ENCODE measurements at places on chromosomes 4 and X.

GRCh38 chr4:139282065-139282720 is 2.2 kb upstream of the MGARP start:
- no peak for DNase-seq

DNA sequence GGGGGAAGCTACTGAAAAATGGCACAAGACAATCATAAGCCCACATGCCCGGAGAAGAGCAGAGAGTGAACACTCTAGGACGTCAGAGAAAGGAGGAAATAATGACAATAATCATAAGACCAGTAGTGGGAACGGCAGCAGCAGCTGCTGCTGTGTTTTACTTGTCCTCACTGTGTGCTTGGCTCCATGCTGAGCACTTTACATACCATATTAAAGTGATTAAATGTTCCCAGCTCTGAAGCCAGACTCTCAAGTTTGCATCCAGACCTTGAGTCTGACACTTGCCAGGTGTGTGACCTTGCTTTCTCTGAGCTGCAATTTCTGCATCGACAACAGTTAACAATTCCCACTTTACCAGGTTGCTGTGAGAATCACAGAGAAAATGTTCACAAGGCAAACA is 255.4 kb downstream of the SPANXN1 start:
- no peak for DNase-seq

- no peak for DNase-seq
Observed at GRCh38 chr4:151266497-151266896, 10.5 kb upstream of the PRSS48 start.

GRCh38 chr4:124937993-124938392 is 225.5 kb upstream of the ANKRD50 start:
- DNase-seq = no peak

DNA sequence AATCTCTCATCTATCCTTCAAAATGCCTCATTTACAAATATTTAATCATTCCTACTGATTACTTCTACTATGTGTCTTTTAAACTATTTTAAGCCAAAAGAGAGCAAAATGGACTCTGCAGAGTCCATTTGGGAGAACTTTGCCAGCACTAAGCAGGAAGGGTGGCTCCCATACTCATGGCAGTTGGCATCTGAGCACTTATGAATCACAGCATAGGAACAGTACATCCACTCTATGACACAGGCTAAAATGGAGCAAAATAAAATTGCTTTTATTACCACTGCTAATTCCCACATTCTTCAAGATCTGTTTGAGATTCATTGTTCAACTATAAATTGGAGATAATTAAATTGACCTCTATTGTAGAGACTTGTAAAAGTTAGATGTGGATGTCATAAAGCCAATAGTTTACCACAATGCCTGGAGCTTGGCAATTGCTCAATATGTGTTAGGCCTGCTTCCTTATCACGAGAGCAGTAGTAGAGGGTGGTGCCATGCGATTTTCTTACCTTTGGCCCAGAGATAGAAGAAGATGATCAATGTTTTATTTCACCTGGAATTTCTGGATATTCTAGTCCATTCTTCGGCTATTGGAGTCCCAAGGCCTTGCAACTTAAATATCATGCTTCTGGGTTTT is 19.1 kb downstream of the HPGD start:
- peak; percentile 33 for DNase-seq

DNA sequence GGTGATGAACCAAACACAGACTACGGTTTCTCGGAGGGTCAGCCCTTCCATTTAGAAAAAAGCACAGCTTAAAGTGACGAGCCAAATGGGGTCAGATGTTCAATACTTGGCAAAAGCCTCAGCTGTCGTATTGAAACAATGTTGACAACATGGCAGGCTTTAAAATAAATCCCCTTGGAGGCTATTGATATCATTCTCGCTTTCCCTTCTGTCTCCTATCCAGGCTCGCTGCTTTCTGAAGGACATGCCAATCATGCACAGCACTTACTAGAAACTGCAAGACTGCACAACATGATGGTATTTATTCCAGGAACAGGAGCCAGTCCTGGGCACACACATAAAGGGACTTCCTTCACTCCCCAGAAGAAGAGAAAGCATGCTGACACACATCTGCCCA is 137.9 kb downstream of the SLC7A11 start:
- no peak for DNase-seq

DNA sequence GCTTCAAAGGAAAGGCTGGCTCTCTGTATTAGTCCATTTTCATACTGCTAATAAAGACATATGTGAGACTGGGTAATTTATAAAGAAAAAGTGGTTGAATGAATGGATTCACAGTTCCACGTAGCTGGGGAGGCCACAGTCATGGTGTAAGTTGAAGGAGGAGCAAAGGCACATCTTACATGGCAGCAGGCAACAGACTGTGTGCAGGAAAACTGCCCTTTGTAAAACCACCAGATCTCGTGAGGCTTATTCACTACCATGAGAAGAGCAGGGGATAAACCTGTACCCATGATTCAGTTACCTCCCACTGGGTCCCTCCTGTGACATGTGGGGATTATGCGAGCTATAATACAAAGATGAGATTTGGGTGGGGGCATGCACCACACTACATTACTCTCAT is 1486.6 kb downstream of the PCDH7 start:
- no peak for DNase-seq

- DNase-seq = no peak
Observed at GRCh38 chrX:153911798-153912197, 7.3 kb downstream of the AVPR2 start.

- peak; percentile 0 for DNase-seq
Observed at GRCh38 chrX:87338510-87338909, 179.1 kb upstream of the KLHL4 start.

- no peak for DNase-seq
Observed at GRCh38 chr4:70908993-70909556, 6.9 kb downstream of the MOB1B start.

DNA sequence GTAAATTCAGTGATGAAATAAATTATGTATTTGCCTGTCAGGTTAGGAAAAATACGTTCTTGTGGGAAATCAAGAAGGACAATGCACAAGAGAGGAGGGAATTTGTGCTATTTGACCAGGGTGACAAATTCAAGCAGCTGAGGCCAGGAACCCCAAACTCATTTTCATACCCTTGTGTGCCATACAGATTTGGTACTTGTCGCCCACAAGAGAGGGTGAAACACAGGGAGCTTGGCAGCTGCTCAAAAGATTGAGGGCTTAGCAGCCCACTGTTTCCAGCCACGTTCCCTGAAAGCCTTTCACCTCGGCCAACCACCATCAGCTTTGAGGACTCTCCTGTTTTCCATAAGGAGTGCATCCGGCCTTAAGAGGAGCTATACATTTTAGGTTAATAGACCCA is 111.2 kb downstream of the COL25A1 start:
- no peak for DNase-seq

DNA sequence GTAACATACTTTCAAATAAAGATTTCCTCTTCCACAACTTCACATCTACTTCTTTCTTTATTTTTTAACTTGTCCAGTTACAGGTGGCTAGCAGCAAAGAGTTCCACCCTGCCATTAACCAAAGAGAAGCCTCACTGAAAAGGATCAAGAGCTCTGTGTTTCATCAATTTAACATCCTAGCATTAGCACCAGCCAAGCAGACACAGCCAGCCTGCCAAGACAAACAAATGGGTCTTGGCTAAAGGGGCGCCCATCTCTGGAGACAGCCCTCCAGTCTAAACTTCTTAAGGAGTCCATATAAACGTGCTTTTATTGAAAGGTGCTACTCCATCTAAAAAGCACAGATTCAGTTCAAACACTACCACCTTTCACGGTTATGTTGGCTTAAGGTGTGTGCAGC is 105.3 kb downstream of the ADAMTS3 start:
- no peak for DNase-seq

- peak; percentile 55 for DNase-seq
Observed at GRCh38 chr4:102139932-102140331, 205.3 kb downstream of the SLC39A8 start.

DNA sequence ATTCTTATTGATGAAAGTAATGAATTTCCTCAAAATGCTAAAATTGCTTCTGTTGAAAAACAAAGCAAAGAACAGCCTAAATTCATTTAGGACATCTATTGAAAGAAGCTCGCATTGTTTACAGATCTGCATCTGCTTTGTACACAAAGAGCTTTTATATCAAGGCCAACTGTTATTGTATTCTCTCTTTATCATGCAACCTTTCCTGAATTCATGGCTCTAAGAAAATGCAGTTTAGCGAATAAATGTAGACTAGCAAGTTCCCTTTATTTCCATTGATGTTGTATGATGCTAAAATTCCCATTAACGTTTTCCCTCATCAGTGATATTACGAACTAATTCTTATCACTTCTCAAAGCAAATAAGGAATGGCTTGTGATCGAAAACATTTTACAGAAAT is 446.3 kb downstream of the MID1IP1 start:
- no peak for DNase-seq

DNA sequence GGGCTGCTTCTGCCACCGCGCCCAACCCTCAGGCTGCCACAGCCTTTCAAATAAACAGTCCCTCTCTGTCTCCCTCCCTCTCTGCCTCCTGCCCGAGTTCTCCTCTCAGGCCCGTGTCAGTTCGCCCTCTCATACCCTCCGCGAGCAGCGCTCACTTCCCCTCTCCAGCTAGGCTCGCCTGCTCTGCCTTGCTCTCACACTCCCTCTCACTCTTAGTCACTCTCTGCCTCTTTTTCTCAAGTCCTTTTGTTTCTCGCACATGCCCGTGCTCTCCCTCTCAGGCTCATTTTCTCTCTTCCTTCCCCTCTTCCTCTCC is 3.2 kb downstream of the EFNB1 start:
- no peak for DNase-seq

GRCh38 chr4:142475663-142476062 is 370.4 kb downstream of the INPP4B start:
- no peak for DNase-seq

GRCh38 chrX:21955403-21956189 is 15.1 kb downstream of the SMS start:
- DNase-seq = no peak

GRCh38 chr4:95517576-95518345 is 31.0 kb downstream of the UNC5C start:
- DNase-seq = no peak

DNA sequence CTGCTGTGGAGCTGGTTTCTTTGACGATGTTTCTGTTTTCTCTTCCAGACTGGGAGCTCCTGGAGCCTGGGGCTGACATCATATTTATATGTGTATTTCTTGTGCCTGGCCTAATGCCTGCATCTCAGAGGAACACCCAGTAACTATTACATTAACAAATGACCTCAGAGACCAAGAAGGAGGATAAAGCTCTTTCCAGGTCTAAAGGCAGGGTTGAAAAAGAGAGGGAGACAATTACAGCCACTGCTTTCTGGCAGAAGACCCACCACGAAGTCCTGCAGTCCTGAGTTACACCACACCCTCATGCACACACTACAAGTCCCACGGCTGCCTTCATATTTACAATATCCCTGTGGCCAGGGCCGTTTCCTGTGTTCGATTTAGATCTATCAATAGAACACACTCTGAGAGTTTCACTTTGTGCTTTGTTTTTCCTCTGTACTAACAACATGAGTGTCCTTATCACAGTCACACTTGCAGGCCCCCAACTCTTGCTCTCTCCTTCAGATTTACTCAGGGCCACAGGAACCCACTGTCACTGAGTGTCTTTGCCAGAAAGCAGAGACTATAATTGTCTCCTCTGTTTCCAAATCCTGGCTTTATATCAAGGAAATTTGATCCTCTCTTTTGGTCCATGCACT is 535.5 kb downstream of the MID1IP1 start:
- DNase-seq = no peak

DNA sequence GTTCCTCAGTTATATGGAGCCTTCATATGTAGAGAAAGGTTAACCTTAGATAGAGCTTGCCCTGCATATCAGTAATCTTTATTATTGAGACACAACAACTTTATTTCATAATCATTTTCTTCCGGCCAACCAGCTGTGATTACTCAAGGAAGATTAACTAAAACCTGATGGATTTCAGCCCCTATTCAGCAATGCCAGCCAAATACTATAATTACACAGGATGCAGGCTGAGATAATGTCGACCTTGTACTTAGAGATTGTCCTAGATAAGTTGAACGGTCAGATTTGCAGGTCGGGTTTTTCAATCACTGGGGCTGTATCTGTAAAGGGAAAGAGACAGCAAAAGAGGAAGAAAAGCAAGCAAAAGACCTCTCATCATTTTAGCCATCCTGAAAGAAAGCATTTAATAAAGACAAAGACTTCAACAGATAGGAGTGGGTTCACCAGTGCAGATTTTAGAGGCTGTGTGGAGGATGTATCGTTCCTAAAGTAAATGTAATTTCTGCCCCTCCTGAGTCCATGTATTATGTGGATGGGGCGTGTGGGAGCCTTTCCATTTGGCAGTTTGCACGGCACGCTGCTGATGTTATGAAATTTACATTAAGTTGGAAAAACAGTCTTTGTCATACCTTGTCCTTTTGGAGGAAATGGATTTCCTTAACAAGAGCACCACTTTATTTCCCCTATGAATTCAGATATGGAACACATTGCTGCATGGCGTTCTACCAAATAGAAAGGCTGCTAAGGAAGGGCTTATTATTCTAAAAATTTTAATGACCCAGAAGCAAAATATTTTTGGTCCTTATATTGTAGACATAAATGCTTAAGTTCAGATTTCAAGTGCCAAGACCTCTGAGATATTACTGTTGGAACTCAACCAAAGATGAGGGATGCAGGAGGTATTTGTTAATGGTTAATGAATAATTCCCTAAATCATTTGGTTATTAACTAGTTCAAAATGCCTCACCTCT is 496.7 kb downstream of the SPRY1 start:
- DNase-seq = no peak

DNA sequence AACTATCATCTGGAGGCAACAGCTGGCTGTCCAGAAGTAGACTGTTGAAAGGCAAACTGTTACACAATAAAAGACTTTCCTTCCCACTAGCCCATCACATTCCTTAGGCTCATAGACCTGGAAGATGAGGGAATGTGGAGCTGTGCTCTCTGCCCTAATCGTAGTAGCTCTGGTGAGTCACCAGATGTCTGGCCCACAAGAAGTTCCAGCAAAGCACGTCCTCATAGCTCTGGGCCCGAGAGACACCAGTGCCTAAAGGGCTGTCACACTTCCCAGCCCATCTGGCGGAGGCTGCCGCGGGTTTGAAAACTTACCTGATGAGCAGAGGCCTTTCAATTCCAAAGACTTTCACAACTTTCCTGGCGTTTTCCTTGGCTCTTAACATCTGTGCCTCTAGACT is 81.7 kb upstream of the STOX2 start:
- DNase-seq = peak; percentile 55

GRCh38 chrX:8897259-8897658 is 96.1 kb upstream of the FAM9A start:
- no peak for DNase-seq

DNA sequence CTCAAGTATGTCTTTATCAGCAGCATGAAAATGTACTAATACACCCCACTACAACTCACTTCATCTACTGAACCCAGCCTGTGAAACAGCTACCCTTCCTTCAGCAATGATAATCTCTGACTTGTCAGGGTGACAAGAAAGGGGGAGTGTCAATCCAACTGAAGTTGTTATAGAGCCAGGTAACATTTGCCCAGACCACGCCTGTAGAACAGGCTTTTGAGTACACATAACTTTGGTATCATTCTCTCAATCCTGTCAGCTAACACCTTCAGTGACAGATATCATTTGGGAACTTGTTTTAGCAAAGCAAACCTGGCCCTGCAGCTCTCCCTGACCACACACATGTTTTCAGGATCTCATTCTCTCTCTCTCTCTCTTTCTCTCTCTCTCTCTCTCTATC is 592.2 kb downstream of the SMARCA1 start:
- no peak for DNase-seq
